ENCODE measurements at places on chromosomes 1 and 21.

DNA sequence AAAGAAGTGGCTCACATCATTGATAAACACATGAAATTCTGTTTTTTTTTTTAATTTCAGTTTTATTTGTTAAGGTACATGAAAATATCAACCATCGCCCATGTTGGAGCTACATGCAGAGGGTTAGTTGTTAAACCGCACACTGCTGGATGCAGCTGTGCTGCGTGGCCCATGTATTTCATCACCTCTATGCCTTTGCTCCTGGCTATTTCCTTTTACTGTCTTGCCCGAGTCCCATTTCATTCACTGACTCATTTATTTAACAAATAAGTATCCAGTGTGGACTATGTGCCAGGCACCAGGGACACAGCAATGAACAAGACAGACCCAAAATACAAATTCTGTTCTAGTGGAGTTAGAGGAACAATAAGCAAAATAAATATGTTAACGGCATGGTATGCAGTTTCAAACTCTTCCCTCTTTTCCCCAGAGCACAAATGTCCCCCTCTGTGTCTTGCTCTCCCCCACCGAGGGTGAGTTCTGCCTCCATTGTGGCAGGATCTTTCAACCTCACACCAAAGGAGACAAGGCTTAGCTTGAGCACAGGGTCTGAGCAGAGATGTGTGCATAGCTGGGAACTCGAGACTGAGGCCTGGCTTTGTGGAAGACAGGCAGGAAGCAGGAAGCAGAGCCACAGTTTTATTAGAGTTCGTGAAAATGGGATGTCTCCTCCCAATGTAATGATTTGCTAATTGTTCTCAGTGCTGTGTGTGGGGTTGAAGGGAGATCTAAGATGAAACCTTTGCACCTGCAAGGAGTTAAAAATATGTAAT lies 44.6 kb downstream of the MAN1C1 start:
- H3K27ac ChIP-seq: no peak overlapping the region
- no peak overlapping the region for H3K4me3 ChIP-seq
- peaks cover 51% of the 10 kb centered on the region for H3K4me1 ChIP-seq
- no peaks in the 10 kb centered on the region for H3K36me3 ChIP-seq

GRCh38 chr1:84426376-84426775 lies 28.1 kb downstream of the DNASE2B start:
- no peaks in the 10 kb centered on the region for H3K36me3 ChIP-seq
- DNase-seq: no peak
- H3K27ac ChIP-seq: no peak overlapping the region
- H3K27me3 ChIP-seq: no peaks in the 10 kb centered on the region
- no peaks in the 10 kb centered on the region for H3K4me1 ChIP-seq

GRCh38 chr1:156500543-156500792 lies at the start of gene MEF2D:
TSS of gene MEF2D (minus strand) at chr1:156500775. CDS start at chr1:156483292, 17,483 bp downstream.
- peaks cover 8% of the 10 kb centered on the region for H3K36me3 ChIP-seq
- H3K27ac ChIP-seq: peak within 1 kb of the TSS; percentile 80
- peaks cover 77% of the 10 kb centered on the region for H3K4me1 ChIP-seq
- H3K27me3 ChIP-seq: no peaks in the 10 kb centered on the region
- H3K4me3 ChIP-seq: peak within 1 kb of the TSS; percentile 91
- DNase-seq: no peak

GRCh38 chr21:42234464-42235241 lies 15.7 kb downstream of the ABCG1 start:
- no peaks in the 10 kb centered on the region for H3K27me3 ChIP-seq
- H3K4me1 ChIP-seq: peaks cover 90% of the 10 kb centered on the region
- H3K36me3 ChIP-seq: peaks cover 3% of the 10 kb centered on the region
- peak; percentile 90 for DNase-seq
- H3K27ac ChIP-seq: peak overlapping the region; percentile 91

- no peak overlapping the region for H3K27ac ChIP-seq
- DNase-seq: no peak
- H3K27me3 ChIP-seq: no peaks in the 10 kb centered on the region
- H3K4me3 ChIP-seq: no peak overlapping the region
These were observed 18.1 kb downstream of the KIAA0040 start for GRCh38 chr1:175174309-175175102.

GRCh38 chr1:193438771-193439170 lies 252.4 kb upstream of the B3GALT2 start:
- H3K27ac ChIP-seq: peak overlapping the region; percentile 42
- no peak overlapping the region for H3K4me3 ChIP-seq
- peaks cover 3% of the 10 kb centered on the region for H3K36me3 ChIP-seq
- peaks cover 25% of the 10 kb centered on the region for H3K4me1 ChIP-seq
- no peak for DNase-seq

DNA sequence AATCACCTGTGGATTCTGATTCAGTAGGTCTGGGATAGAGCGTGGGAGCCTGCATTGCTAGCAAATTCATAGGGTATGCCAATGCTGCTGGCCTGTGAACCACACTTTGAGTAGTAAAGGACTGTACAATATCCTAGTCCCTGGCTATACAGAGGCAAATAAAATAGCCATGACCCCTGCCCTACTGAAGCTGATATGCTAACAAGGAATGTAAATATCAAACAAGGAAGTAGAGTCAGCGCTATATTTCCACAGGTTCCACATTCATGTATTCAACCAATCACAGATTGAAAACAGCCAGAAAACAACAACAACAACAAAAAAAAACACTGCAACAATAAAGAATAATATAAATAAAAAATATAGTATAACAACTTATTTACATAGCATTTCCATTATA lies 77.8 kb downstream of the TM2D1 start:
- H3K27me3 ChIP-seq: no peaks in the 10 kb centered on the region
- no peak overlapping the region for H3K4me3 ChIP-seq
- H3K4me1 ChIP-seq: no peaks in the 10 kb centered on the region
- H3K36me3 ChIP-seq: no peaks in the 10 kb centered on the region
- H3K27ac ChIP-seq: no peak overlapping the region
